Activated CD4-positive, alpha-beta T cell treated with anti-CD3 and anti-CD28 coated beads, Interleukin-2, amount 50 U/mL, for 16 hours (primary cell): ENCODE measurements at places on chromosomes 2 and 18.

DNA sequence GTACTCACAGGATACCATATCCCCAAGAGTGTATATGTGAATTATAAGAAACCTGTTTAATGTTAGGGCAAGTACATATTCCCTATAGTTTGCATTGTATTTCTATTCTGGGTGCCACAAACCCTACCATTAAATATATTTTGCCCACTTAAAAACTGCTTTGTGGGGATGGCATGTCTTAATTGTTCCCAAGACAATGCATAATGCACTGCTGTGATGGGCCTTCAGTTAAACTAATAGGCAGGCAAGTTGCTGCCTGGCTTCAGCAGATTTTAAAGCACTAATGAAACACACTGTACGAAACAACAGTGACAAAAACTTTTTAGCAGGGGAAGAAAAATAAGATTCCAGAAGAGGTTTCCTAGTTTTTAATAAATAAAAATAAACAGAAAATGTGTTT lies 104.8 kb upstream of the VRK2 start:
- DNase-seq, result no peak

DNA sequence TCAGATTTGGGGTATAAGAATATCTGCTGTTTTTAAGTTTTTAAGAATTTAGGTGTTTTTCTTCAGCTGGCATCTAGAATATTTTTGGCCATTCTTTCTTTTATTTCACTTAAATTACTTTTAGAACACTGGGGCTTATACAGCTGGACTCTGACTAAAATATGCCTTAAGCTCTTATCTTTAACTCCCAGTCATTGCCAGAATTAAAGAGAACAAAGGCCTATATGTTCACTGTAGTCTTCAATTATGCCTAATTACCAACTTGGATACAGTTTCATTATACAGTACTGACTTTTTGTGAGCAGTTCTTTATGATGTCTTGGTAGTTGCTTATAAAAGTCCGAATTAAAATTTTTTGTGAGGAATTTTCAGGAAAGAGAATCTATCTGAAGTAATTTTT lies 192.8 kb downstream of the ZNF407 start:
- DNase-seq, result no peak

DNA sequence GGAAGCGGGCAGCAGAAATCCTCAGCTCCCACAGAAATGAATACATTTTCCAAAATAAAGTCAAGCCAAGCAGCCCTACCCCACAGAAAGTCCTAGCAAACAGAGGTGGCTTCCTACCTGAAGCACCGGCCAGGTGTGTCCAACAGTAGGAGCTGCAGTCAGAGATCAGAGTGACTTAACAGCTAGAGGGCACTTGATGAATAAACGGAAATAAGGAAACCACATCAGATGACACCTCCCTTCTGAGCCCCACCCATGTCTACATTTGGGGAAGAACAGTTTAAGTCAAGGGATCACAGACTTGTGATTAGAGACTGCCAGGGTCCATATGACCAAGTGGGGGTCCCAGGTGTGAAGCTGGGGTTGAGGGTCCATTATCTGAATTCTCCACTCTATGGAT lies at the start of gene CXCR1:
CXCR1 (minus strand) TSS at position 172 of the 400 bp plus-strand sequence. CDS start 1,751 bp downstream, outside the sequence.
- DNase-seq, result peak; percentile 25

GRCh38 chr2:56315376-56315775 lies 131.6 kb downstream of the CCDC85A start:
- no peak for DNase-seq

DNA sequence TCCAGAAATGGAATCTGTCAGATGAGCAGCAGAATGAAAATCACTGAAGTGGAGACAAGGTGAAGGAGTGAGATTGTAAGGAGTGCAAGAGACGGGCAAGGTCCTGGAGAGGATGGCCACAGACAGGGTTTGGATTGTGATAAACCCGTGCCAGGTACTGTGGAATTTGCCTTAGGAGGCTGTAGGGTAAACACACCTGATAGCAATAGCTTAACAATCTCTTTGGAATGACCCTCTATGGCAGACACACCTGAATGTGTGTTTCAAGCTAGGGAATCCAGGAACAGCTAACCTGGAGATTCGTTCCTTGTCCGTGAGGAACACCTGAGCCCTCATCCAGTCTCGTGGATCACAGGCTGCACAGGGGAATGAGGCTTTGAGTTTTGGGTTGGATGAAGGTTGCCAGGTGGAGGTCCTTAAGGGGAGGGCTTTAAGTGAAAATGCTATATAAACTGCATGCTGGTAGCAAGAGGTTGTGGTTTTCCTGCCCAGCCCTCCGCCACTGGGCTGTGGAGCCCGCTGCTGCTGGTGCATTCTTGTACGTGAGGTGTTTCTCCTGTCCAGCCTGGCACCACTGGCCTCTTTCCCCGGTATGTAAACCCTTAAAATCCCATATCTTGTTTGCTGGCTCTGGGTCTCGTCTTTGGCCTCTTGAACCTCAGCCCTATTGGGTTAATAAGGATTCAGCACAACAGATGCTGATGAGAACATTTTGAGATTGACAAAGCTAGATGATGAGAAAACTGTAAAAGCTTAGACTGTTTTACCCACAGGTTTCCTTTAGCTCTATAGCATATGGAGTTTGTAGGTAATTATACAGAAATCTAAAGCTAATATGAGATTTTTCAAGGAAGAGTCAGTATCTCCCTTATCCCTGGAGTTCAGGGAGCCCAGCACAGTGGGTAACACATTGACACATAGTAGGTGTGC lies 117.9 kb downstream of the ARHGAP15 start:
- no peak for DNase-seq

- DNase-seq, result no peak
Measured at GRCh38 chr2:38375696-38376345, 1.3 kb downstream of the ATL2 start.

DNA sequence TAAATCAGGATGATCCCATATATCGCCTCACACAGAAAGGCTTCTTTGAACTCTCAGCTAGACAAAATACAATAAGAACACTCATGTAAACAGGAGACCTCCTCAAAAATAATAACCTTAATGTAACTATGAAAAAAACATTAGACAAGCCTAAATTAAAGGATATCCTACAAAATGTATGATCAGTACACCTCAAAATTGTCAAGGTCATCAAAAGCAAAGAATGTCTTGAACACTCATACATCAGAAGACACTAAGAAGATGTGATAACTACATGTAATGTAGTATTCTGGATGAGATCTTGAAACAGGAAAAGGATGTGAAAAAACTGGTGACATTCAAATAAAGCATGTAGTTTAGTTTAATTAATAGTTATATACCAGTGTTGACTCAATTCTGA lies 616.8 kb upstream of the ZEB2 start:
- no peak for DNase-seq

- DNase-seq, result no peak
Measured at GRCh38 chr2:165757906-165758675, 36.0 kb downstream of the GALNT3 start.

GRCh38 chr18:50453014-50453680 lies 78.3 kb downstream of the SKA1 start:
- no peak for DNase-seq

DNA sequence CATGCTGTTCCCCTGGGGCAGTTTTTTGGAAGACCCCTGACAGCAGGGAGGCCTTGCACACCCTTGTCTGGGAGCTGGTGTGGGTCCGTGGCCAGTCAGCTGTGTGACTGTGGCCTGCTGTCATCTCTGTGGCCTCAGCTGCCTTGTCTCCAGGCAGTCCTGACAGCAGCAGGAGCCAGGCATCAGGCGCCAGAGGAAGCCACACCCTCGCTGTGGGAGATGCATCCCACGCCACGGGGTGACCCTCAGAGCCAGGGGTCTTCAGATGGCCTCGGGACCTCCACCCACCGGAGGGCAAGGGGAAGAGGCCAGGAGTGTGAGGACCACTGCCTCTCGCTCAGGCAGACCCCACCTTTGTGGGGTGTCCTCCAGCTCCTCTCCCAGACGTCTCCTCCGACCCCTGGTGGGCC lies 5.0 kb downstream of the BOK start:
- no peak for DNase-seq

- DNase-seq, result no peak
Measured at GRCh38 chr18:78376046-78376445, 603.6 kb upstream of the SALL3 start.

GRCh38 chr2:20176760-20177159 lies 48.2 kb downstream of the SDC1 start:
- DNase-seq, result no peak

DNA sequence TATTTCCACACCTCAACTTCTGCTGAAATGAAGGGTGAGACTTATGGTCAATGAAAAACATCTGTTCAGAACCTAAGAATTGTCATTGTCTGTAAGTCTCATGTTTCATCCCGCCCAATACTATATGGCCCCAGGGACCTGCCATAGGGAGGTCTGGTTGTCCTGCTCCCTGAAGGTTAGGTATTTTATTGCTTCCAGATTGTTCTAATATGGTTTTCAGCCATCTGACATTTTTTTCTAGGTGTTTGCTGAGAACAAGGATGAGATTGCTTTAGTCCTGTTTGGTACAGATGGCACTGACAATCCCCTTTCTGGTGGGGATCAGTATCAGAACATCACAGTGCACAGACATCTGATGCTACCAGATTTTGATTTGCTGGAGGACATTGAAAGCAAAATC lies 7.3 kb downstream of the XRCC5 start:
- no peak for DNase-seq

GRCh38 chr2:147449323-147449991 lies 395.4 kb upstream of the ACVR2A start:
- DNase-seq, result peak; percentile 2

DNA sequence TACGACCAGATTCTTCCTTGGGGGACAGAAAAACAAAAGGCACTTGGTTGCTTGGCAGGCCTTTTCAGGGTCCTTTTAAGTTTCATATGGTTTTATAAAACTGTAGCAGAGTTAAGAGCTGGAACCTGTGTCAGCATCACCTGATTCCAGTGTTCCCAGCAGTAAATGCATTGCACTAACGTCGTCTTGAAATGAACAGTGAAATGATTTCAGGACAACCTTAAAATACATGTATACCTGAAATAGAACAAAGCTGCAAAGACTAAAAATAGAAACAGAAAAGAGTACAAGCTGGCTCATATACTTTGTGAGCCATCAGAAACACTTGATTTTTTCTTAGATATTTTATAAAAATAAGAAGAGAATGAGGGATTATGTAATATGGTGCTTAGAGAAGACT lies 51.9 kb downstream of the ACSL3 start:
- DNase-seq, result no peak

- no peak for DNase-seq
Measured at GRCh38 chr2:95356821-95357700, 45.4 kb upstream of the FAHD2A start.

GRCh38 chr2:99707592-99707991 lies 217.8 kb upstream of the REV1 start:
- no peak for DNase-seq

DNA sequence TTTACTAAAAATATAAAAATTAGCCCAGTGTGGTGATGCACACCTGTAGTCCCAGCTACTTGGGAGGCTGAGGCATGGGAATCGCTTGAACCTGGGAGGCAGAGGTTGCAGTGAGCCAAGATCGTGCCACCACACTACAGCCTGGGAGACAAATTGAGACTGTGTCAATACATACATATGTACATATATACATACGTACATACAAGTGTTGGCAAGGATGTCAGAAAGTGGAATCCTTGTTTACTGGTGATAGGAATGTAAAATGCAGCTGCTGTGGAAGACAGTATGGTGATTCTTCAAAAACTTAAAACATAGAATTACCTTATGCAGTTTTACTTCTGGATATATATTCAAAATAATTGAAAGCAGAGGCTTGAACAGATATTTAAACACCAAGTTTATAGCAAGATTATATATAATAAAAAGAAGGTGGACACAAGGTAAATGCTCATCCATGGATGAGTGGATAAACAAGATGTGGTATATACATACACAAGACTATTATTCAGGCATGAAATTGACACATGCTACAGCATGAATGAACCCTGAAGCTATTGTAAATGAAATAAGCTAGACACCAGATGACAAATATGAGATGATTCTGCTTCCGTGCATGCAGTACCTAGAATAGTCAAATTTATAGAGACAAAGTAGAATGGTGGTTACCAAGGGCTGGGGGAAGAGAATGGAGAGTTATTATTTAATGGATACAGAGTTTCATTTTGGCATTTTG lies 43.2 kb downstream of the CCDC138 start:
- DNase-seq, result no peak

DNA sequence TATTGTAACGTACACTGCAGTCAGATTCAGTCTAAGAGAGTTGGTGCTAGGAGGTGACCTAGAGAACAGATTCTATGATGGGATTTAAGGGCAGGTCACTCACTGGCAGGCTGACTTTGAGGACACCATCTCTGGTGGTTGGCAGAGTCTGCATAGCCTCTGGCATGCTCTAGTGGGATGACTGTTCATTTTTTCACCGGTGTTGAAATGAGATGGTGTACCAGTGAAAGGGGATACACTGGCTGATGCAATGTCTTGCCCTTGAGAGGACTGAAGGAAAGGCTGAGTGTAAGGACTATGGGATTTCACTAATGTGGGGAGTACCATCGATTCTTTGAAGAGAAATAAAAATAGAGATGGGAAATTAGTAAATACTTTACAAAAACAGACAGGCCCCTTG lies 186.9 kb upstream of the PIEZO2 start:
- DNase-seq, result no peak

DNA sequence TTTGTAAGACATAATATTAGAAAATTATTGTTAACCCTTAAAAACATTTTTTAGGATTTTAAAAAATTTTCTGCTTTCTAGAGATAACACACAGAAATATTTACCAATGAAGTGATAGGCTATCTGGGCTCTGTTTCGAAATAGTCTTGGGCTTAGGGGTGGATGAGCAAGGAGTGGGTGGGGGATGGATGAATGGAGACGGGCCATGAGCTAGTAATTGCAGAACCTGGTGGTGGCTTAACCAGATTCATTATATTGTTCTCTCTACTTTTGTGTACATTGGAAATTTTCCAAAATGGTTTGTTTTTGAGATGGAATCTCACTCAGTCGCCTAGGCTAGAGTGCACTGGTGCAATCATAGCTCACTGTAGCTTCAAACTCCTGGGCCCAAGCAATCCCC lies 89.6 kb downstream of the TCF7L1 start:
- no peak for DNase-seq

GRCh38 chr2:59713577-59713976 lies 839.9 kb downstream of the BCL11A start:
- DNase-seq, result no peak

DNA sequence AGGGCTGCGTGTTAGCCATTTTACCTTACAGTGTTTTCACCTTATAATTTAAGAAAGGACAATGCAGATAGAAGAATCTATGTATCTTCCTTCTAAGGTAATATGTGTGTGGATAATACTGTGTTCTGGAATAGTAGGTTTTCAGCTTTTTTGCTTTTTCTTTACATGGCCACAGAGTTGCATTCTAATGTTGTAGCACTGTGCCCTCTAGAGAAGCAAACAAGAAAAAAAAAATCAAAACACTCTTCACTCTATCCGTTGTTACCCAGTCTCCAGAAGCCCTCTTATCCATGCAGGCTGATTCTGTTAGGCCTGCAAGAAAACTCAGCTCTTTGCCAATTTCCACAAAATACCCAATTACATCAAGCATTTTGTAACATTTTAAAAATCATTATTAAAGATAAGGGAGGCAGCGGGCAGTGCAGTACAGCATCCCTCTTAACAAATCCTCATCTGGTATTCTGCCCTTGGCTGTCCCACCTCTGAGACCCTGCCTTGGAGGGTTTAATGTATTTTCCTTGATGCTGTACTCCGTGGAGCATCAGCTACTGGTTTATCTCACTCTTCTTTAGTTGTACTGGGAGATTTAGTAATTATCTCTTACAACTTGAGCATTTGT lies 41.8 kb downstream of the CDH7 start:
- no peak for DNase-seq

GRCh38 chr2:10913501-10914271 lies 2.0 kb downstream of the KCNF1 start:
- no peak for DNase-seq

- no peak for DNase-seq
Measured at GRCh38 chr18:67549946-67550345, 33.4 kb upstream of the DSEL start.
